ENCODE measurements at places on chromosomes 2 and 18.

DNA sequence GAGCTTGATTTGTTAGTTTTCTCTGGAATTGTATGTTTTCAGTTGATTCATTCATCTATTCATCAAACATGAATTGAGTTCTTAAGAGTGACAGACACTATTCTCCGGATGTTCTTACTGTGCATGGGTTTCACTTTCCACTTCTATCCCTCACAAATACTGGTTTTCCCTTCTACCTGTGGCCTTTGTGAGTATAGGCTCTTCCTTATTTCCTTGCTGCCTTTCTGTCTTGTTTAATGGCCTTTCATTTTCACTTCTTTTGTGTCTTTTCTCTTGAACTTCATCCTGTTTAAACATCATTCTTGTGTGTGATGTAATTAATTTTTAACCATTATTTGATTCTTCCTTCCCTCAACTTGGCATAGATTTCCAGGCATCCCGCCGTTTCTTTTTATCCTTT lies 90.7 kb downstream of the CRIM1 start:
- no peak for DNase-seq

- no peak for DNase-seq
These were observed 188.0 kb upstream of the DCC start for GRCh38 chr18:52152036-52152435.

GRCh38 chr2:65553504-65554074 lies 121.2 kb upstream of the SPRED2 start:
- DNase-seq, result no peak

DNA sequence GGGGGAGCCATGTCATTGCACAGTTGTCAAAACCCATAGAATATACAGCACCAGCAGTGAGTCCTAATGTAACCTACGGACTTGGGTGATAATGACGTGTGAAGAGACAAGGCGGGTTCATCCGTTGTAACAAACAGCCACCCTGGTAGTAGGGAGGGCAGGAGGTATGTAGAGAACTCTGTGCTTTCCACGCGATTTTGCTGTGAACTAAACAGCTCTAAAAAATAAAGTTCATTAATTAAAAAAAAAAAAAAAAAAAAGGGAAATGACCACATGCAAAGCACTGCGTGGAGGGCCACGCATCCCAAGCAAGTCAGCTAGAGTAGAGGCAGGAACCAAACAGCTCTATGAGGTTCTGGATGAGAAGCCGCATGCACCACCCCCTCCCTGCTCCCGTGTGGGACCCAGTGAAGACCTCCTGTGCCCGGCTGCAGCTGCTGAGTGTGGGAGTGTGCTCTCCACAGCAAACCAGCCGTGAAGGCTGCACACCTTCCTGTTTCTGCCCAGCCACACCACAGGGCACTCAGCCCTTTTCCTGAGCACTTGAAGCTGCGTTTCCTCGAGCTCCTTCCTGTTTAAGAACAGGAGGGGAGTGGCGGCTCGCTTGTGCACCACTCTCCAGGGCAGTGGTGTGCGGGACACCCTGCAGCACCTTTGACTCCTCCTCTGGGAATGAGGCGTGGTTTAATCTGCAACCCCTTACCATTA lies 65.6 kb downstream of the ODC1 start:
- DNase-seq, result no peak

DNA sequence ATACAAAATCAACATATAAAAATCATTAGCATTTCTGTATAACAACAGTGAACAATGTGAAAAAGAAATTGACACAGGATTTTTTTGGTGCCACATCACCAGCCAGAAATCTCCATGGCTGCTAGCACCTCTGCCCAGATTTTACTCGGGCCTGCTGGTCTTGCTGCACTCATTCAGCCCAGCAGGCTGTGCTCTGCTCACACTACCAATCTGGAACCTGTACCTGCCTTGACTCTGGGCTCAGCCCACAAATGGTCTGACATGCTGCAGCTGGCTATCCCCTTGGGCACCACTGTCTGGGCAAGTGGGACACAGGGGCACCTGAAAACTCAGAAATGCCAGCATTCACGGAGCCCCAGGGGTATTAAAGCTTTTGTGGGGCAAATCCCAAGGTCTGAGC lies 392.5 kb upstream of the NRXN1 start:
- DNase-seq, result no peak

- DNase-seq, result no peak
These were observed 1077.1 kb upstream of the ZEB2 start for GRCh38 chr2:145597006-145597405.

- DNase-seq, result no peak
These were observed 241.6 kb downstream of the NOL4 start for GRCh38 chr18:33983126-33983525.

DNA sequence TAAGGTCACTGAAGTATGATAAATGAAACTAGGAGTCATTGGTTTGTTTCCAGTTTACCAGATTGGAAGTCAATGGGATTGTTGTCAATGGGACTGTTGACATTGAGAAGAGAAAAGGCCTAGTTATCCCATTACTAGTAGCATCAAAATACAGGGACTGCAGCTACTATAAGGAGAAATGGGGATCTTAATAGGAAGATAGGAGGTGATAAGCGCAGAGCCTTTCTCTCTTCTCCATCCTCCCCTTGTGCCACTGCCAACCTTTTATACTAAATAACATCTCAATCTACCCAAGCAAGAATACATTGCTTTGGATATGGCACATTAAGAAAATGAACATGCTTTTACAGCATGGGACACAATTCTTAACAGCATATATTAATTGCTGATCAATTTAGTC lies 10.5 kb upstream of the BBS5 start:
- DNase-seq, result no peak

- DNase-seq, result no peak
These were observed 33.0 kb downstream of the KCNIP3 start for GRCh38 chr2:95329891-95330793.

GRCh38 chr18:6639305-6639704 lies 90.2 kb upstream of the ARHGAP28 start:
- no peak for DNase-seq

GRCh38 chr2:108199726-108200125 lies 40.0 kb upstream of the SULT1C3 start:
- DNase-seq, result peak; percentile 40

DNA sequence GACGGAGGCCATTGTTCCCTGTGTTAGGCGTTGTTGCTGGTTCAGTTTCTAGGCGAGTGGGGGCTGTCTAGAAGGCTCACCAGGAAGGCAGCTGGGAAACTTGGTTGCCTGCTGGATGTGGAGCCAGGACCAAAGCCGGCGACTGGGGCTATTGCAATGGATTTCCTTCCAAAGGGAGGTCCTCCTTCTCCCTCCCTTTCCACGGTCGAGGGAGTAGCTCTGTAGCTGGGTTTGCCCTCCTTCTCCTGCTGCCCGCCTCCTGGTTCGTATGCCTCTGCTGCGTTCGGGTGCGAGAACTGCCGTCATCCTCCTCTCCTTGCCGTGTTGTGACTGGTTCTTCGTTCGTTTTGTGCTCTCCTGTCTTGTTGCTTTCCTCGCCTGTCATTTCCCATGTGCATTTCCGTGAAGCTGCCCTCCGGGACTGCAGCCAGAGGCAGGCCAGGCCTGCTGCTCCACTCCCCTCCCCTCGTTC lies 203.4 kb downstream of the NEDD4L start:
- no peak for DNase-seq

DNA sequence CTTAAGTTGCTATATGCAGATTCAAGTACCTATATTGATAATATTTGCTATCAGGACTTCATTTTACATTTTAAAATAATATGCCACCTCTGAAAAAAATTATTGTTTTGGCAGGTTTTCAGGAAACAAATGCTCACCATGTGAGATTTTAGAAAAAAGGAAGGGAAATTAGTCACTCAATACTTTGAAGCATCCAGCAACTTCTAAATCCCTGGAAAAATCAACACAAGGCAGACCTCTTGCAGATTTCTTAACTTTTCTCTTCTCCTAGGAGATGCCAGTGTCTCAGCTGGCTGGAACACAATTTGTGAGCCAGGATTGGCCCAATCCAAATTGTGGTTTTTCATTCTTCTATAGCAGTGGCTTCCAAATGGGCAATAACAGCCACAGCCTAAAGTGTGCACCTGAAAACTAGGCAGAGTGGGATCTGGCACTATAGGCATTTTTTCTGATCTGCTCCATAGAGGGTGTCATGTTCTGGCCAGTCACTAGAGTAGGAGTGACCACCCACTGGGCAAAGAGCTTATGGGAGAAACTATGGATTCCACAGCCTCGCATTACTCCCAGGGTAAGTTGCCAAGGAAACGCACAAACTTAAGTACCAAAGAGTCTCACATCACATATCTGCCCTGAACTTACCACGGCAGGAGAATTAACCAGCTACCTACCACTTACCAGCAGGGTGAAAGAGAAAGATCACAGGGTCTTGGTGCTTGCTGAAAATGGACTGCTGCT lies 28.1 kb upstream of the THOC1 start:
- DNase-seq, result no peak

DNA sequence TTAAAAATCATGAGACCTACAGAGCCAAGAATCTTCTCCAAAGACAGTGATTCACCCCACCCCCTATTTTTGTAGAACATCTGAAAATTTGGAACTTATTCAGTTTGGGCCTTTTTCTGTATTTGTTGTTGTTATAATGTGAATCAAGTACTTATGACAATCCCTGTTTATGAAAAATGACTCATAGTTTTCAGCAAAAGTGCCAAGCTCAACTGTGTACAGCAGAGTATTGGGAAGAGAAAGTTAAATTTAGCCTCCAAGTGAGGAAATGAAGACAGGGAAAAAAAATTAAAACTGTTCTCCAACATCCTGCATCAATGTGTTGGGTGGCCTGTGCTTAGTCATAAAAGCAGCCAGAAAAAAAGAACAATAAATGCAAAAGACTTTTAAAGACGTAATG lies 46.2 kb downstream of the LRATD1 start:
- DNase-seq, result no peak

DNA sequence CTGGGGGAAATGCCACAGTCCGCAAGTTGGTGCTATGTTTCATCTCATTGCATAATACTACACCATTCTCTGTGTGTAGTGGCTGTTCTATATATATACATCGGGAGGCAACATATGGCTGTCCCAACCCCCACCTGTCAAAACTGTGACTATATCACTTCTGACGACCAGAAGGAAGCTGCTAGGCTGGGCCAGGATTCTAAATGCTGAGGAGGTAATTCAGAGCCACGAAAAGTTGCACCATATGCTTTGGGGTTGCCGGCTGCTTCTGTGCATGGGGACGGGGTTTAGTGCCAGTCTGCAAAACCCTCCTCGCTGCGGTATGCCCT lies 117.3 kb downstream of the MSH2 start:
- DNase-seq, result no peak

DNA sequence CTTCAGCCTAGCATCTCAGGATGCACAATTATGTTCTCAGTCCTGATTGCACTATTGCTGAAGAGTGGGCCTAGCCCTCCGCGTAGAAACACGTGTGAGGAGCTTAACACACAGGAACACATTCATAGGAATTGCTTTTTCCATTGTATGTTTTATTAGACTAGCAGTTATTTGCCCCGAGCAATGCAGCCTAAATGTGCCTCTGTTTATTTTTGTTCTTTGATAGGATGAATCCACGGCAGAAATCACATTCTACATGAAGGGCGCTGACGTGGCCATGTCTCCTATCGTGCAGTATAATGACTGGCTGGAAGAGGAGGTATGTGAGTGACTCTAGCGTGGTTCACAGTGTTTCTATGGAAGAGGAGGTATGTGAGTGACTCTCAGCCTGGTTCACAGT lies 65.9 kb upstream of the NFATC1 start:
- no peak for DNase-seq

- no peak for DNase-seq
These were observed 825.8 kb downstream of the SOCS6 start for GRCh38 chr18:71114550-71115210.

DNA sequence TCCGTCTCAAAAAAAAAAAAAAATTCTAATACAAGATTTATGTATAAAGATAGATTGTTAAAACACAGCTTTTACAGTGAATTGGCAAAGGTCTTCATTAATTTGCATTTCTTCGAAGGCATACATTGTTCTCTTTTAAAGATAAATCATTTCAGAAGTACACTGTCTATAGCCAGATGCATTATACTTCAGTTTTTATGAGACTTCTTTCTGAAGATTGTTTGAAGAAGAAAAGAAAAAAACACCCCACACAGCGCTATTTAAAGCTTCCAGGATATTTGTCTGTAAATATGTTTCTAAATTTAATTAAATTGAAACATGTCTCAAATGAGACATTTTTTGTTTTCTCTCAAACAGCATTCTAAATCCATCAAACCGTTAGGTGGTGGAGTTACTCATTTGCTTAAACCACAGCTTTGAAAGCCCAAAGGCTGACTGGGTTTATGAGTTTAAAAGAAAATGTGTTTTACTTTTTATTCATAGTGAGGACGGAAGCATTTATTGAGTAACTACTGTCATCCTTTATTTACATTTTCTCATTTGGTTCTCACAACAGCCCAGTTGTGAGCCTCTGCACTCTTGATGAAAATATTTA lies 42.4 kb upstream of the C1GALT1C1L start:
- no peak for DNase-seq

GRCh38 chr2:32418778-32419177 lies 62.0 kb downstream of the BIRC6 start:
- peak; percentile 83 for DNase-seq

DNA sequence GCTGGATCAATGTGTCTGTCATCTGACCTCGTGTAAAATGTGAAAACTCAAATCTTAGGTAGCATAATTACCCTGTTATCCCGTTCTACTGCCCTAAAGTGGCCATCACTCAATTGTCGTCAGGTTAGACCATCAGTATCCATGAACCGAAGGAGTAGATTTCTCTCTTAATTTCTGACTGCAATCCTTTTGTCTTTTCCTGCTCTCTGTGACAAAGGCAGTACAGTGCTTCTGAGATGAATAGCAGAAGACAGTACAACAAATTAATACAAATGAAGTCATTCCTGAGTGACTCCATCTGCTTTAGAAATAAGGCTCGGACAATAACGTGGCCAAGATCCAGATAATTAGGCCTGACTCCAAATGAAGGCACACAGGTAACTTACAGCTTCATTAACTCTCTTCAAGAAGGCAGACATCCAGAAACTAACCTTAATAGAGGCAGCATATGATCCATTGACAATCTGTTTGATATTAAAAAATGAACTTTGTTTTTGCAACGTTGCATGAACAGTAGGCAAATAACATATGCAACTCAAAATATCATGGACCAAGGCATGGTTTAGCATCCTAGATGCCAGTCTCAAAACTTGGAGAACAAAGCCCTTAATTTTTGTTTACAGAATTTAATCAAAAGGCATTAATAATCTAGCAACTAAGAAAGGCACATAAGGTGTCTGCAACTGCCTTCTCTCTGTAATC lies 96.7 kb upstream of the CDH20 start:
- no peak for DNase-seq

GRCh38 chr18:13048061-13048595 lies 57.0 kb downstream of the CEP192 start:
- no peak for DNase-seq

DNA sequence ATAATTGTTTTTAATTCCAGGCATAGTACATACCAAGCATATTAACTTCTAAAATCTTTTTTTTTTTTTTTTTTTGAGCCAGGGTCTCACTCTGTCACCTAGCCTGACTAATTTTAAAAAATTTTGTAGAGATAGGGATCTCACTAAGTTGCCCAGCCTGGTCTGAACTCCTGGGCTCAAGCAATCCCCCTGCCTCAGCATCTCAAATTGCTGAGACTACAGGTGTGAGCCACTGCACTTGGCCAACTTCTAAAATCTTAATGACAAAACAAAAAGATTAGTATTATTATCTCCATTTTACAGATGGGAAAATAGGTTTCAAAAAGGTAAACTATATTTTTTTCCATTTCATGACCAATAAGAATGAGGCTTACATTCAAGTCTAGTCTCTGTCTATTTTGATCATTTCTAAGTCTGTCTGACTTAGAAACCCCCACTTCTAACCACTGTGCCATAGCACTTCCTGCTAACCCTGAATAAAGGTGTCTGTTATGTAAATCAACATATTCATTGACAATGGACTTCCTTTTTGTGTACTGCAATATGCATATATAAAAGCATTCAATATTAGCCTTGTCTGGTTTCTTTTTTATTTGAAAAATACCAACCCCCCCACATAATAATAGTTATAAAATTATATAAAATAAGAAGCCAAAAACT lies 28.7 kb upstream of the ZEB2 start:
- no peak for DNase-seq
